NCI-H1105 treated with DMSO at 0.1 percent for 48 hours (cell line): ENCODE measurements at places on chromosomes 13 and 19.

GRCh38 chr19:55156202-55157063, 1.1 kb downstream of the TNNI3 start:
- DNase-seq, result peak; percentile 68

DNA sequence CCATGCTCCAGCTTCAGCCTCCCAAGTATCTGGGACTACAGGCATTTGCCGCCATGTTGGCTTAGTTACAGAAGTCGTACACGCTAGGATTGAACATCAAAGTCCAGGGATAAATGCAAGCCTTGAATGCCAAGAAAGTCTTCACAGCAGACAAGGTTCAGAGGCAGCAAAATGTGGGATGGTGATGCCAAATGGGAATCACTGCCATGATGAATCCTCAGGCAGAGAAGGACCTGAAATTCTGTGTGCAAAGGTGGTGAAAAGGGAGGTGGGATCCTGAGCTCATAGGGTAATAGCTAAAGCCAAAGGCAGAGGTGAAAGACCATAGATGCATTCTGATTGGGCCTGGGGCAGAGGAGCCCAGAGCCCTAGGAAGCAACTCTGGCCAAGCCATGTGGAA, 79.3 kb upstream of the STK24 start:
- no peak for DNase-seq

DNA sequence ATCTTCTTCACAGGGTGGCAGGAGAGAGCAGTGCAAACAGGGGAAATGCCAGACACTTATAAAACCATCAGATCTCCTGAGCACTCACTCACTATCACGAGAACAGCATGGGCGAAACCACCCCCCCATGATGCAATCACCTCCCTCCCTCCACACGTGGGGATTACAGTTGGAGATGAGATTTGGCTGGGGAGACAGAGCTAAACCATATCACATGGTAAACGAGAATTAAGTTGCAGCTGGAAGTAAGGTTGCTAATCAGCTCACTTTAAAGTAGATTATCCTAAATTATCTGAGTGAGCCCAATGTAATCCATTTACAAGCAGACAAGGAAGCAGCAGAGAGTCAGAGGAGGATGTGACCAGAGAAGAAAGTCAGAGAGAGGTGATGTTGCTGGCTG, 102.2 kb upstream of the IPO5 start:
- DNase-seq, result no peak

GRCh38 chr13:73684286-73684685, 449.9 kb downstream of the KLF12 start:
- DNase-seq, result no peak

DNA sequence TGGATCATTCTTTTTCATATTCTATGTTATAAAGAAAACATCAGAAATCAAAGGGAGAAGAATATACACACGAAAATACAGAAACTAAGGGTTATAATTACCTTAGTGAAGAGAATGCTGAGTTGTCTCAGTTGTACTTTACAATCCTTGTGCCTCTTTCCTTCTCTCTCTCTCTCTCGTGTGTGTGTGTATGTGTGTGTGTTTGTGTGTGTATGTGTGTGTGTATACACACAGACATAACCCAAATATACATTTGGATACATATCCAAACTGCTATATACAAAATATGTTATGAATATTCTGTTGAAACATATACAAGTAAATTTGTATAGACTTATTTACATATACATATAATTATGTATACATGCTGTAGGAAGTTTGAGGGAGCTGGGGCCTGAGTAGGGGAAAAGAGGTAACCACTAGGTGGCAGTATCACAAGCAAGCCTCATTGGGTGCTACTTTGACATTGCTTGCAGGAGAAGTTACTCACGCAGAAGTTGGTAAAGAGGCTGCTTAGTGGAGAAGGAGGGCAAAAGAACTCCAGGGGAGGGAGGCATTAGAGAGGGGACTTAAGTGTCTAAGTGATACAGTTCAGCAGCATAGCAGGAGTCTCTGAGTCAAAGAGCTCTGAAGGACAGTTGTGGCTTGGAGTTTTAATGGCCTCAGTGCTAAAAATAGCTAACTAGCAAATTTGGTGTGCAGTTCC, 465.1 kb upstream of the PCDH20 start:
- DNase-seq, result peak; percentile 16

GRCh38 chr19:49224879-49225278, 67.3 kb downstream of the TRPM4 start:
- peak; percentile 35 for DNase-seq

- DNase-seq, result no peak
Observed at GRCh38 chr19:35119578-35120155, 4.0 kb downstream of the FXYD3 start.

- DNase-seq, result no peak
Observed at GRCh38 chr13:83531022-83531421, 351.3 kb downstream of the SLITRK1 start.

DNA sequence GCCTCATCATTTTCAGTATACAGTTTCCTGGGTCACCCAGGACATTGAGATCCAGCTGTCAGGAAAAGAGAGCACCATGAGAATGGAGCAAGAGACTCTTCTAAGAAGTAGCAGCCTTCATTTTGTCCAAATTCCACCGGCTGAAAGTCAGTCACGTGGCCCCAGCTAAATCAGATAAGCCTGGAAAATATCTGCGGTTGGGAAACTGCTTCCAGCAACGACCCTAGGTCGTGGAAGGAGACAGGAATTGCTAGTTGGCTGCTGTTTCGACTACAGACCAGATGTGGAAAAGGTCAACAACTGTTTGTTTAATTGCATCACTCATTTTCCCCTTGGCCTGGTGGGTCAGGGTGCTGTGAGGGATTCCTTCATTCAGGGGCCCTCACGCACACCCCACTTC, 107.0 kb downstream of the ZNF536 start:
- no peak for DNase-seq

DNA sequence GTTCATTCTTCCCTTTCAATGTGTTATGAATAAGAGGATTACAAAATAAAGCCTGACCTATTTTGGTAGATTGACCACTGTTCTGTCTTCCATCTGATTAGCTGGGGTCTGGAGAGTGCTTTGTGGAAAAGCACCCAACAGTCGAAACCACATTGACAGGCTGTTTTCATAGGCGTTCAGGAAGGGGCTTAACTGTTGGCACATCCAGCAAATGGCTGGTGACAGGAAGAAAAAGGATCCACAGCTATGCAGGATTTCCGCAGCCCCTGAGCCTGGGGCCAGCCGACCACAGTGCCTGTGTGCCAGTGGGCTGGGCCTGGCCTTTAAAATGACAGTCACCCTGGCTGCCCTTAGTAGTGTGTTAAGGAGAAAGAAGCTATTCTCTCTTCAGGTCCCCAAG, 113.3 kb downstream of the SIPA1L3 start:
- DNase-seq, result no peak

DNA sequence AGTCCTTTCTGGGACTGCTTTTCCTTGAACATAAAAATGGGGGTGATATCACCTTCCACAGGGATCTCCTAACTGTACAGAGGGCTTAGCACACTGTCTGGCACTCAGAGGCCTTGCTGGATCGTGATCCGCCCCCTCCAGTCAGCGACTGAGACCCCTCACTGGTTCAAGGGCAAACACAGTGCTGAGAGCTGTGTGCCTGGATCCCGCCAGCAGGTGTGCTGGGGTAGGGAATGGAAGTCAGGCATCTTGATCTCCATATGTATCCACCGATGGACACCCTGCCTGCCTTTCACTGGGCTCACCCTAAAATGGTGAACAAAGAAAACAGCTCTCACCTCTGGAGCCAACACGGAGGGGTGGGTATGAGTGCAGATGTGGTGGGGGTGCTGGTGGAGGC, 64.3 kb downstream of the IRS2 start:
- no peak for DNase-seq

GRCh38 chr13:103062079-103062478, 4.1 kb downstream of the SLC10A2 start:
- DNase-seq, result no peak
